ENCODE measurements at places on chromosomes 7 and 10.

- no peak for DNase-seq
These were observed 7.4 kb upstream of the PTPRN2 start for GRCh38 chr7:158595068-158595467.

- DNase-seq: no peak
These were observed 156.0 kb downstream of the FAM107B start for GRCh38 chr10:14618674-14619073.

- DNase-seq: no peak
These were observed 47.6 kb upstream of the TMEM72 start for GRCh38 chr10:44863344-44864047.

DNA sequence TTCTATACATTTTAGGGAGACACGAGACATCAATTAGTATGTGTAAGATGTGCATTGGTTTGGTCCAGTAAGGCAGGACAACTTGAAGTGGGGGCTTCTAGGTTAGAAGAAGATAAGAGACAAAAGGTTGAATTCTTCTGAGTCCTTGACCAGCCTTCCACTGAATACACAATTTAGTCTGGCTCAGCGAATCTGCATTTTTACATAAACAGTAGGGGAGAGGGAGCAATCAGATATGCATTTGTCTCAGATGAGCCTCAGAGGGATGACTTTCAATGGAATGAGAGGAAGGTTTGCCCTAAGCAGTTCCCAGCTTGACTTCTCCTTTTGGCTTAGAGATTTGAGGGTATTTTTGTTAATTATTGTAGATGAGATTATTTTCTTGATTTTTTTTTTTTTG is 20.0 kb upstream of the C10orf90 start:
- no peak for DNase-seq

- no peak for DNase-seq
These were observed 153.3 kb downstream of the LRRTM3 start for GRCh38 chr10:67079126-67079525.

DNA sequence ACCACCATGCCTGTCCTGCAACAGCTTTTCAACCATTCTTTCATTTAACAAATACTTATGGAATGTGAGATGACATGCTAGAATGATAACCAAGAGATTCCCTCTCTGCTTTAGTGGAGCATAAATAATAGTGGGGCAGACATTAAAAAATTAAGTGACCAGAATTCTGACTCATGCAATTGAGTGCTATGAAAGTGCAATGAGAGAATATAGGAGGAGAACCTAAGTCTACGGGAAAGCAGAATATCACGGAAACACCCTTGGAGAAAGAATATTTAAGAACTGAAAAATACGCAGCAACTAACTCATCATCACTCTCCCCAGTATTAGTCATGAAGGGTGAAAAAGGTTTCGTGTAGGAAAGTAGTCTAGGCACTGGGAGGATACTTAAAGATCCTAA is 7.1 kb downstream of the KIF5B start:
- DNase-seq: no peak

DNA sequence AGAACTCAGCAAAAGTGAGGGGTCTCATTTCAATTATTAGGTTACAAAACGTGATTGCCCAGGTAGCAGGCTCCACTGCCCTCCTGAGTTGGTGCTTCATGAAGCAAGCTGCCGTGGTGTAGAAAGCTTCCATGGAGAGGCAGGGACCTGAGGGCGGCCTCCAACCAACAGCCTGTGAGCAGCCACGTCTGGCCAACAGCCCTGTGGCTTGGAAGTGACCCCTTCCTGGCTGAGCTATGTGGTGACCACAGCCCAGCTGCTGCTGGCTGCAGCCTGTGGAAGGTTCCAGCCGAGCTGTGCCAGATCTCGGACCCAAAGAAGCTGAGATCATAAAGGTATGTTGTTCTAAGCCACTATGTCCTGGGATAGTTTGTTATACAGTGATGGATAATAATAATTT is 122.5 kb upstream of the KLF6 start:
- no peak for DNase-seq

- no peak for DNase-seq
These were observed 442 bp downstream of the STYXL1 start for GRCh38 chr7:76047305-76047810.

DNA sequence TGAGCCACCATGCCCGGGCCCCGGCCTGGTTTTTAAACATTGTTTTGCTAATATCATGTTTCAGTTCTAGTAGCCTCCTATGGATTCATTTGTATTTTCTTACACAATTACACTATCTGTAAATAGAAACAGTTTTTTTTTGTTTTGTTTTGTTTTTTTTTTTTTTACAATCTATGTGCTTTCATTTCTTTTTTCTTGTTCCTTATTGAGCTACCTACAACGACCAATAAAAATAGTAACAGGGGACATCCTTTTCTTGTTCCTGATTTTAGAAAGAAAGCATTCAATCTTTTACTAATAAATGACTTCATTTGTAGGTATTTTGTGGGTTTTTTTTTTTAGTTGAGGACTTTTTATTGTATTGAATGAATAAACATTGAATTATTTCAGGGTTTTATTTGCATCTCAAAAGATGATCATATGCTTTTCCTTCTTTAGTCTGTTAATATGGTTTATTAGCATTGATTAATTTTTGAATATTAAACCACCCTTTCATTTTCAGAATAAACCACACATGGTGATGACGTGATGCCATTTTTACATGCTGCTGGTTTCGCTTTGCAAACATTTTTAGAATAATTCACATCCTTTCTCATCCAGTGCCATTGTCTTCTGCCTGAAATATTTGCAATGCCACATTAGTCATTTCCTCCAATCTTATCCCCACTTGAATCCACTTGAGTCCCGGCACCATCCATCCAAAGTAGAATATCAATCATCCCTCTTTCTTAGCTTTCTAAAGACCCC is 18.1 kb upstream of the AKR1E2 start:
- no peak for DNase-seq

DNA sequence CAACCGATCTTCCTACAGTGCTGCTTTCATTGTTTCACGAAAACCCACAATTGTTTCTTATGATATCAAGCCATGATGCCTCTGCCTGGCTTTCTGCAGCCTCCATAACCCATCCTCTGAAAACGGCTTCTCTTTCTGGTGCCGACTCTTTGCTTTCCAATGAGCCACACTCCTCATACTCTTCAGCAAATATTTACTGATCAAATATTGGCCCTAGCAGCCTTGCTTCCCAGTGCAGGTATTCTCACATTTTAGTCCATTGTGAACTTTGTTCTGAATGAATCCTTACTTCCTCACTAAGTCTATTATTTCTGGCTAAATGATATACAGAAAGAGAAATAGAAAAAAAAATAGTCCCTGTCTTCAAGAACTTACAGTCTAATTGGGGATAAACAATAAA is 35.5 kb downstream of the LAMB1 start:
- DNase-seq: no peak

DNA sequence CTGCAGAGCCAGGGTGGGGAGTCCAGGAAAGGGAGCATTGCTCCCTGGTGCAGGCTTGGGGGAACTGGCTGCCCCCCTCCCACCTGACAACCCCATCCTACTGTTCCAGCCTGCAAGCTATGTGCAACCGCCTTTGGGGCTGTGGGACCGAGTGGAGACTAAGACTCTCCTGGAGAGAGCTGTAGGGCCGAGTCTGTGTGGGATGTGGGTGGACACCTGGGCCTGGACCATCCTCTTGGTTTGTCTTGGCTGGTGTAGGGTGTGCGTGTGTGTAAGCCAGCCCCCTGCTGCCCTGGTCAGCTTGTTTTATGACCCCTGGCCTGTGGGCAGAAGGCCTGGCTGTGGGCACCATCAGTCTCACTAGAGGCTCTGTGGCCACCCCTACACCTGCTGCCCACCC is 1.6 kb upstream of the RAMP3 start:
- DNase-seq: no peak
